Esophagus squamous epithelium (tissue), 5 donors: ENCODE measurements at places on chromosomes 4 and X.

DNA sequence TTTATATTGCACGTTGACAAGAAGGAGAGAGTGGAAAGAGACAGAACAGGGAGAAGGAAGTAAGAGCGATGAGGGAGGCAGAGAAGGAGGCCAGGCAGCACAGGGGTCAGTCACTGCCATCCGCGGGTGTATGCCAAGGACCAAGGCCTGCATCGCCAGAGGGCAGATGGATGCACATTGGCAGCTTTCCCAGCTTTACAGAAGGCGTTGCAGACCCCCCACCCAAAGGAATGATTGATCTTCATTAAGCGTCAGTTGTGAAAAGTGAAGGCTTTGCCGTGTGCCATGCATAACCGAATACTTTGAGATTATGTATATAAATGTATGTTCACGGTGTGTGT lies 21.6 kb downstream of the PIGG start:
- no peak for DNase-seq

GRCh38 chr4:11593576-11594116 lies 165.0 kb upstream of the HS3ST1 start:
- DNase-seq, result no peak

DNA sequence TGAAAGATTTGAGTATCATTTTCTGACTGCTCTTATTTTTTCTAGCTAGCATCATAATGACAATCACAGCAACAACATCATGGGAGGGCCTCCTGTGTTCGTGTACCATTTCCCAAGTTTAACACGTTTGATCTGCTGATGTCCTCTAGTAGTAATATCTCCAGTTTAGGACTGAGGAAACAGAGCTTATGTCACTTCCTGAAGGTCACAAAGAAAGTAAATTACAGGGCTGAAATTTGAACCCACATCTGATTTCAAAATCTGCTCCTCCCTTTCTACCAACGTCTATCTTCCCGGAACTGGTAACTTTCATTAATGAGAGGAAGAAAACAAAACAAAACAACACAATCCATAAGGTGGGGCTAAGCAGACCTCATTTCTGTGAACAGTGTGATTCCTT lies 302.7 kb downstream of the PACRGL start:
- DNase-seq, result no peak

DNA sequence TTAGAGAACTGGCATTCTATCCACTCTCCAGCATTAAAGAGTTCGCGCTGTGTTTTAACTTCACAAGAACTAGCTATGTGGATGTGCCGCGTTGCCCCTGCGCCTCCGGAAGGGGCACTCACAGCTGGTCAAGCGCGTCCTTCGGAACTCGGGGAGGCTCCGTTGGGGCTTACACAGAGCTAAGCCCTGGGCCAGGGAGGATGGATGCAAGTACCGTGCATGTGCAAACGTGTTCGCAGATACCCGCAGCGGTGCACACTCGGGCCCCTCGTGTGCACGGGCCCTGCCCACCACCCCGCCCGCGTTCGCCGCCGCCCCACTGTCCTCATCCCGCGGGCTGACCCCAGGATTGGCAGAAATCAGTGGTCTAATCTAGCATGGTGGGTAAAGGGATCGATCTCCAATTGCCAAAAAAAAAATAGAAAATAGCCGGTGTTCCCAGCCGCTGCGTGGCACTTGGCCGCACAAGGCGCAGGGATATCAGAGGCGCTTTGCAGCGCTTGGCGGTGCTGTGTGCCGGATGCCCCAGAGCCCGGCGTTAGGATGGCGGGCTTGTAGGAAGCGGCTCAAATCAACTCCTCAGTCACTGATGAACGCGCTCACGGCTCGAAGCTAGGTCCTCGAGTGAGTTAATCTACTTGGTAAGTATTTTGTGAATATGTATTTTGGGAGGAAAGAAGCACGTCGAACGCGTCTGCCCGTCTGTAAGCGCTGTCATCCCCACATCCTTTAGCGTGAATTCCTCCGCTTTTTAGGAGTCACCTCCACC lies 989 bp upstream of the PCDH10 start:
- DNase-seq, result no peak

- no peak for DNase-seq
These were observed 109.2 kb upstream of the NPY2R start for GRCh38 chr4:155099231-155099630.

DNA sequence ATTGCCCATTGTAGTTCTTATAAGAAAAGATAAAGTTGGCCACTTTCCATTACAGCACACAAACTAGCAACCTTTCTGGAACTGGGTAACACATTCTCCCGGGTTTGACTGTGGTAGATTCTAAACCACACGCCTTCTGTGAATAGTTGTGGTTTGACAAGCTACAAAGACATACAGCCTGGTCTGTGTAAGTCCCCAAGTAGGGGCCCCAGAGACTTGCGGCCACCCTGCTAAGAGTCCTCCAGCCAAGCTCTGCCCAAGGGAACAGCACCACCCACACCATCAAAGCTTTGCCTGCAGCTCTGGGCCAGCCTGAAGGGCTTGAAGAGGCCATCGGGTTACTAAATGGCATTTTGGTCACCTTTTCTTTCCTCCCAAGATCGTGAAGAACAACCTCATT lies 203.4 kb downstream of the MAML3 start:
- DNase-seq, result no peak

DNA sequence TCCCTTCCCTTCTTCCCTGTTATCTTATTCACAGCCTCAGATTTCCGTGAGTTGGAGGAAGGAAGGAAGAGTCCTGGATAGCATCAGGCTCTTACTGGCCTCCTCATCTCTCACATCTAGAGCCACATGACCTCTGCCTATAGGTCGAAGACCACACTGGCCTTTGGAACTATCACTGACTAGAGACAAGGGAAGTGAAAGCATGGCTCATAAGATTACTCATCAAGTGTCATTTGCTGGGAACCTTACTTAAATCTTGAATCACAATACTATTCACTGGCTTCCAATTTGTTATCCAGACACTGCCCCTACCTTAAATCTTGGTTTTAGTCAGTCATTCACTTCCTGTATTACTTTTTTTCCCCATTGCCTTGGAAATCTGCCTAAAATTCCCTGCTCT lies 61.6 kb upstream of the MTMR8 start:
- DNase-seq, result no peak

GRCh38 chr4:116101321-116101720 lies 984.1 kb downstream of the TRAM1L1 start:
- DNase-seq, result no peak

DNA sequence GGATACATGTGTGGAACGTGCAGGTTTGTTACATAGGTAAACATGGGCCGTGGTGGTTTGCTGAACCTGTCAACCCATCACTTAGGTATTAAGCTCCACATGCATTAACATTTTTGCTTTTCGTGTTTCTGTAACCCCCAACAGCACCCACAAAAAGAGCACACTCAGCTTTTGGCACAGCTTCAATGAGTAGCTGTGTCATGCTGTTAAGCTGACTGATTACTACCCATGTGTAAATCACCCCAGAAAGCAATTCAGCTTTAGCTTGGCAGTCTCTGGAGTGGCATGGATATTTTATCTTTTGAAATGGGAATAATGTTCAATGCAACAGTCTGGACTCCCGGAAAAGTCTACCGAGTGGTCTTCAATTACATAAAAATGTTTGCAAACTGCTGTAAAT lies 734.3 kb downstream of the STIM2 start:
- no peak for DNase-seq

- DNase-seq, result no peak
These were observed 23.1 kb upstream of the TMEM184C start for GRCh38 chr4:147594107-147594506.

GRCh38 chr4:175456131-175456530 lies 355.9 kb downstream of the GPM6A start:
- DNase-seq, result no peak

GRCh38 chr4:164952551-164952950 lies 24.9 kb downstream of the TRIM61 start:
- no peak for DNase-seq

GRCh38 chr4:6023731-6024130 lies 5.5 kb upstream of the C4orf50 start:
- DNase-seq, result no peak

- no peak for DNase-seq
These were observed 74.4 kb downstream of the SORCS2 start for GRCh38 chr4:7266525-7267292.

DNA sequence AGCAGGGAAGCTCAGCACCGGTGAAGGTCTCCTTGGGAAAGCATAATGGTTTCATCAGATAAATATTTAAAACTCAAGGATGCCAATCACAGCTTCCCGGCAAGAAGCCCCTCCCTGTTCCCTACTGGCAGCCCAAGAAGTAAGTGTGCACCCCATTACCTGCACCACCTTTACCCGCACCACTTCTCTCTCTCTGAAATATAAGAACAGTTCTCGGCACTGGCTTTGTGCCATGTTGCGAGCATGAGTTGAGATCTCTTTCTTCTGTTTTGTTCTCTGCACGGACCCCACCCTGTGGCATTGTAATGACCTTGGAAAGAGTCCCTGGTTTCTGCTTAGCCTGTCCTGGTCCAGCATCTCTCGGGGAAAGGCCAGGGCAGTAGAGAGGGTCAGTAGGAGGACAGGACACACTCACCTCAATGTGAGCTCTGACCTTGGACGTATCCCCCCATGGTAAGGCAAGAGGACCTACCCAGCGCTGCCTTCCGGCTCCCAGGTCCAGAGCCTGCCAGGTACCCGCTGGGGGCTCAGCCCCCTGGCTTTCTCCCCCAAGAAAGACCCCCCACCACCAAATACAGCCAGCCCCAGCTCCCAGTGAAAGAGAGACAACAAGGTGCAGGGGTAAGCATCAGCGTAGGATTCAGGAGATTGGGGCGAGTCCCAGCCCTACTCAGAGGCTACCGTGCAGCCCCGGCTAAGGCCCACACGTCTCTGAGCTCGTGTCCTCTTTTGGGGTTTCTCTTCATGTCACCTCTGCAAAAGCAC lies 80.7 kb downstream of the PSAPL1 start:
- DNase-seq, result no peak

DNA sequence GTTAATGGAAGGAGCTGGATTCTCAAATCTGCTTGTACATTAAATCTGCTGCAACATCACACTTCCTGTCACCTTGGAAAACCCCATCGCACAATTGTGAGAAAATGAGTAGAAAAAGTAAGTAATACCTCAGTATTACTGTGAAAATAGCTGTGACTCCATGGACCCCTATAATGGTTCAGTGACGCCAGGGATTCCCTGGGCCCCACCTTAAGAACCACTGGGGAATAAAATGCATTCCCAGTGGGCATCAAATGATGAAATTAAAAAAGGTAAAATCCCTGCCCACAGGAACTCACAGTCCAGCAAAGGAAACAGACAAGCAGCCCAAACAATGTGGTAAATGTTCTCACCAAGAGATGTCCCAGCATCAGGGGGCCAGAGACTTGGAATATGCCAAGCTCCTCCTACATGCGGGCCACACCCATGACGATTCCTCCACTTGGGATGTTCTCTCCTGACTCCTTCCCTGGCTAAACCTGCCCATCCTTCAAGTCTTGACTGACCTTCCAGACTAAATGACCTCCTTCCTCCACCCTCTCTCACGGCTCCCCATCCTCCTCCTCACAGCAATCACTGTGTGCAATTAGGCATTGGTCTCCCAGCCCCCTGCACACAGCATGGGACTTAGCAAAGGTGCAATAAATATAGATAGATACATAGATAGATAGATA lies 2.6 kb downstream of the EVC2 start:
- no peak for DNase-seq

- no peak for DNase-seq
These were observed 36.5 kb downstream of the SUPT20HL1 start for GRCh38 chrX:24396931-24397279.

- DNase-seq, result no peak
These were observed 45.1 kb downstream of the DTHD1 start for GRCh38 chr4:36326476-36327029.

DNA sequence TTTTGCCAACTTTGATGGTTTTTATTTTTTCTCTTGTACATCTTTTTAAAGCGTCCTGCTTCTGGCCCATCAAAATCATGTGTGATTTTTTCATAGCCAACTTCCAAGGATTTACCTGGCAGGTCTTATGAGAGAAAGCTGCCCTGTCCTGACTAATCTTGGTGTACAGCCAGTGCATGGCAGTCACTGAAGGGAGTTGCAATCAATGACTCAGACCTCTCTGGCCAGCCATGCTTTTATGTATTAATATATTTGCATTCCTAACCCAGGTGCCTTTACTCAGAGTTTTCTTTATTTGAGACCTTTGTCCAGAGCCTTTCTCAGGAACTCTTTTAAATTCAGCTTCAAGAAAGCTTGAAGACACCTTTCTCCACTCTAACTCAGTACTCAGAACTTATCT lies 691.5 kb upstream of the HTR2C start:
- DNase-seq, result no peak

GRCh38 chrX:49995107-49995731 lies 72.8 kb downstream of the CLCN5 start:
- no peak for DNase-seq

DNA sequence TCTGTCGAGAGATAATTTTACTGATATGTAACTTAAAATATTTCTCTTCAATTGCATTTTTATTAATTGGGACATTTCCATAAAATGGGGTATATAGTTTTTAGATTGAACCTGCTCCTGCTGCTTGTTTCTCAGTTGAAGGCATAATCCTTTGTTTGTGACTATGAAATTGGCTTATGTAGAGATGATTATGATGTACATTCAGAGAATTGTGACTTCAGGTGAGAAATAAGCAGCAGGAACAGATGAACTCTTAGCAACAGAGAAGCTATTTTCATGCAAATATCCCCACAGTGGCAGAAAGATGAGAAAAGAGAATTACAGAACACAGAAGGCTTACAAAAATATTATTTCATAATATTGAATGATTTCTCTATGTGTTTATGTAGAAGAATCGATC lies 1499.5 kb upstream of the ADGRL3 start:
- DNase-seq, result no peak

DNA sequence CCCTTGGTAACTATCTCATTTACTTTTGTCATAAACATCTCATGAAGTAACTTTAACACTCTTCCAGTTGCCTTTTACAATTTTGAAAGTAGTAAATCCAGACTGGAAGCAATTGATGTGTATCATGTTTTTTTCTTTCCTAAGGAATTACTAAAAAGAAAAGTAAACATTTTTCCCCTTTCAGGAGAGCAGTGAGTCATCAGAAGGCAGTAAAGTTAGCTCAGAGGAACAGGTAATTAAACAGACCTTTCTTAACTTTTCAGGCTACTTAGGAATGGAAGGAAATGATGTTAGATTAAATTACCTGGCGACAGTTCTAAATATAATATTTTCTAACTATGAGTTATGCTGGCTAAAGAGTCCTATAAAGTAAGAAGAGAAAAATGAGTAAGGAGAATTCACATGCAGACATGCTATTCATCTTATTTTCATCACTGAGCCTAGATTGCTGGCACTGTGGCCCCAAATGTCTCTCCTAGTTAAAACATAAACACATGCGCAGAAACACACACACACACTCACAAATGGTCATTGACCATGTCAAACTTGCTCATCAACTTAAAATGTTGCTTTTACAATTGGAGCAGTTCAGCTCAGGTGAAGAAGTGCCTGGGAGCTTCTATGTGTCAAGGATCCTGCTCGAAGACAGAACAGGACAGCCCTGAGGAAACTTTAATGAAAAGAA lies 9.3 kb downstream of the DMP1 start:
- DNase-seq, result no peak

DNA sequence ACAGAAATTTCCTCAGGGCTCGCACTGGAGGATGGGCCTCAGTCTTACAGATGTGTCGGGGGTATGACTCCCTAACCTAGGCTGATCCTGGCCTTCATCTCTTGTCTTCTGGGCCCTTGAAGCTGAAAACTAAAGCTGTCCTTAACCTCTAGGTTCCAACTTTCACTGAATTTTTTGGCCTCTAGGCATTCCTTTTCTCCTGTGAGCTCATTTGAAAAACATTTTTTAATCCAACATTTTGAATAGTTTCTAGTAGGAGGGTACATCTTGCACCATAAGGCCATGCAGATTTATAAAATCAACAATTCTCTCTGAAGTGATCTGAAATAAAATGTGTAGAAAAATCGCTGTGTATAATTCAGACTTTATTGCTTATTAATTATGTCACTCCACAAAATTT lies 19.7 kb downstream of the RWDD4 start:
- no peak for DNase-seq

GRCh38 chr4:185424905-185425646 lies 688 bp downstream of the UFSP2 start:
- no peak for DNase-seq
